CD4-positive, alpha-beta T cell treated with Interleukin-17A for 1 hour (primary cell): ENCODE measurements at places on chromosomes 6 and 20.

DNA sequence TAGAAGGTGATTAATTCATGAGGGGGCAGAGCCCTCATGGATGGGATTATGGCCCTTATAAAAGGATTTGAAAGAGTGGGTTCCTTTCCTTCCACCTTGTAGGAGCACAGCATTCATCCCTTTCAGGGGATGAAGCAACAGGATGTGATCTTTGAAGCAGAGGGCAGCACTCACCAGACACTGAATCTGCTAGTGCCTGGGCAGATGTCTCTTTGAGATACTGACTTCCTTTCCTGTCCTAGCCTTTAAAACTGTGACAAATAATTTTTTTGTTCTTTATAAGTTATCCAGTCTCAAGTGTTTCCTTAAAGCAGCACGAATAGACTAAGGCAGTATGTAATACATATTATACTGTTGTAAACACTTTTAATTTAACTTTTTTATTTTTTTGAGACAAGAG, 538.6 kb upstream of the RNF217 start:
- DNase-seq: no peak

DNA sequence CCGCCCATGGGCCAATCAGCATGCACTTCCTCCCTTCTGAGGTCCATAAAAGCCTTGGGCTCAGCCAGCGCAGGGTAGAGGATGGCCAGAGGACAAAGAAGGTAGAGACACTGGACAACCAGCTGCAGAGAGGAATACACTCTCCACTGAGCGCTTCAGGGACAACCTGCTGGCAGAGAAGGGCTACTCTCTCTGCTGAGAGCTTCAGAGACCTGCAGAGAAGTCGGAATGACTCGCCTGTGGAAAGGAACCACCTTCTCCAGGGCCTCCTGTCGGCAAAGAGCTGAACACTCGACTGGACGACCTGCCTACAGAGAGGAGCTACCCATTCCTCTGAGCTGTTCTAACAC, 31.4 kb upstream of the SLA2 start:
- no peak for DNase-seq

DNA sequence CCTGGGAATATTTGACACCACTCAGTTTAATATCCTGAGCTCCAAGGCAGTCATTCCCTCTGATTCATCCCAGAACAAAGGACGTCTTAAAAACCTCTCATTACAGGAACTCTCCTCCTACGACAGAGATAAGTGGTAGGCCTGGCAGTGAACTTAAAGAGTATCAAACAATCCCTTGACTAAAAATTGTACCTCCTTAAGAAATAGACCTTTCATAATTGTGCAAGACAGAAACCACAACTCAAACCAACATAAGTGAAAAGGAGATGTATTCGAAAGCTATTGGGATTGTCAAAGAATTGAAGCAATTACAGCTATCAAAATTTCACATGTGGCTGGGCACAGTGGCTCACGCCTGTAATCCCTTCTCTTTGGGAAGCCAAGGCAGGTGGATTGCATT, 19.1 kb upstream of the BNIP5 start:
- DNase-seq: no peak

GRCh38 chr6:37514321-37514771, 14.7 kb upstream of the CCDC167 start:
- DNase-seq: peak; percentile 51

DNA sequence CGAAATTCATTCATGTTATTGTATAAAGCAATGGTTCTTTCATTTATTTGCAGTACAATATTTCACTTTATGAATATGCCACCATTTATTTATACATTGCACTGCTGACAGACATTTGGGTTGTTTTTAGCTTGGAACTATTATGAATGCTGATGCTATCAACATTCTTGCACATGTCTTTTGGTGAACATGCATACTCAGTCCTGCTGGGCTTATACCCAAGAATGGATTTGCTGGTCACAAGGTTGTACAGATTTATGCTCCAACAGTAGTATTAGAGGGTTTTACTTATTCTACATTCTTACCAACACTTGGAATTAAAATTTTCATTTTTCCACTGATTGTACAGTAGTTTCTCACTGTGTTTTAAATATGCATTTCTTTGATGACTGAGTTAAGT, 126.2 kb downstream of the PTPRK start:
- no peak for DNase-seq

GRCh38 chr6:140264431-140264830, 890.0 kb upstream of the CITED2 start:
- DNase-seq: no peak

GRCh38 chr20:14331646-14332045, 5.8 kb downstream of the FLRT3 start:
- no peak for DNase-seq

DNA sequence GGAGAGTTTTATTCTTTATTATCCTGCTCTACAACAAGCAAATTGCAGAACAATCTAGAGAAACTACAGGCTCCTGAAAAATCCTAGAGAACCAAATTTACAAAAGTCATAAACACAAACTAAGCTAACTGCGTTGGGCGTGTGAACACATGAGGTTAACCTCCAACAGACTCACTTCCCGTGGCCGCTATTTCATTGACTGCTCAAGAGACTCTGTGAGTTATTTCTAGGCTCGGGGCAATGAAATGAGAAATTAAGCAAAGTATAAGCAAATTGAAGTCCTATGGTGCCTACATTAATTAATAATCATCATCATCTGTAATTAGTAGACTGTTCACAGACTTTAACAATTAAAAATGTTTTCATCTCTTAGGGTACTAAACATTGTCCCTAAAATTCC, 100.0 kb downstream of the MBOAT1 start:
- DNase-seq: no peak

DNA sequence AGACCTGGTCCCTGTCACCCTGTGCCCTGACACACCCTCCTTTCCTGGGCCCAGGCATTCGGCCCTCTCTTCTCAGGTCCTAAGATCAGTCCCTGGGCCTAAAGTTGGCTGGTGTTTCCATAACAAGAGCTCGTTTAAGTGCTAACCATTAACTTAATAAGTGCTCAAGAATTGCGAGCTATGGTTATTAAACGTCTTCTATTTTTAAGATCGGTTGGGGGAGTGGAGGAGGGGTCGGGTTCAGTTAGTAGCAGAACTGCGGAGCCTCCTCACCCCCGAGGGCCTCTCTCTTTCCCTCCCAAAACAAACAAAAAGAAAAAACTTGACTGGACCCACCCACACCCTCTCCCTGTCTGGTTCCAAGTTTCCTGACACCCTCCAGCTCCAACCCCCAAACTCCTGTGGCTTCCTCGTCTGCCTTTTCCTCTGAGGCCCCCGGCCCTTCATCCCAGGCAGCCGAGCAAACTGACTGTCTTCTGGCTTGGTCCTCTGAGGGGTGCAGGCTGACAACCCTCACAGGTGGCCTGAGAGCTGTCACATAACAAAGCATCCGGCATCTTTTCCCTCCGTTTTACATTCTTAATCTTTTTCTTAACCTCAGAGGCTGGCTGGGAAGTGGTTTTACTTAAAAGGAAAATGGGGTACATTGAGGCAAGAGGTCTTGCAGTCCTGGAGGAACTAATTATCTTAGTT, 2.0 kb downstream of the STK35 start:
- no peak for DNase-seq

DNA sequence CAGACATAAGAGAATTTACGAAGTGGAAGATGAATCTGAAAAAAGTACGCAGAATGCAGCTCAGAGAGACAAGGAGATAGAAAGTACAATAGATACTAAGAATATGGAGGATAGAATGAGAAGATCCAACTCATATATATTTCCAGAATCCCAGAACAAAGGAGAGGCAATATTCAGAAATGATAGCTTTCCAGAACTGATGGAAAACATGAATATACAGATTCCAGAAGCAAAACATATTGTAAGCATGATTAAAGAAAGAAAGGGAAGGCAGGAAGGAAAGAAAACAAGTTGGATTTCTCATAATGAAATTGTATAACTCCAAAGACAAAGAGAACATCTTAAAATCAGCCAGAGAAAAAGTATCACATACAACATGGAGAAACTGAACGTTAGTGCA, 22.9 kb downstream of the GFRA4 start:
- no peak for DNase-seq

- no peak for DNase-seq
Measured at GRCh38 chr20:52179331-52180179, 12.0 kb downstream of the ZFP64 start.

DNA sequence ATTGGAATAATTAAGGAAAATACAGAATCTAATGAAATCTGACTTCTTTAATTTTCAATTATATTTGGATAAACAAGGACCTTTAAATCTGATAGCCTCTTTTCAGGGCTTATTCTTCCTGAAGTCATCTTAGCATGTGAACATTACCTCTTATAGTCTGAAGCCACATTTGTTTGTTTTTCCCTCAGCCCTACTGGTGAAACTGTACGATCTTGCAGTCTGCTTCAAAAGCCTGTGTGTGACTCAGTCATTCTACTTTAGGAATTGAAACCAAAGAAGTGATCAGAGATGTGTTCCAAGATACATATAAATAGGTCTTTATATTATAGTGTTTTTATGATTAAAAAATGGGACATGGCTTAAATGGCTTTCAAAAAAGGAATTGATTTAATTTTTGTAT, 67.5 kb downstream of the MACROD2 start:
- no peak for DNase-seq

GRCh38 chr6:136149311-136149710, 100.8 kb downstream of the MTFR2 start:
- DNase-seq: no peak

- DNase-seq: no peak
Measured at GRCh38 chr6:29608131-29608530, 23.2 kb downstream of the OR2H2 start.
